ENCODE measurements at places on chromosomes 6 and 20.

GRCh38 chr6:148629181-148629580, 117.6 kb upstream of the UST start:
- DNase-seq: no peak

DNA sequence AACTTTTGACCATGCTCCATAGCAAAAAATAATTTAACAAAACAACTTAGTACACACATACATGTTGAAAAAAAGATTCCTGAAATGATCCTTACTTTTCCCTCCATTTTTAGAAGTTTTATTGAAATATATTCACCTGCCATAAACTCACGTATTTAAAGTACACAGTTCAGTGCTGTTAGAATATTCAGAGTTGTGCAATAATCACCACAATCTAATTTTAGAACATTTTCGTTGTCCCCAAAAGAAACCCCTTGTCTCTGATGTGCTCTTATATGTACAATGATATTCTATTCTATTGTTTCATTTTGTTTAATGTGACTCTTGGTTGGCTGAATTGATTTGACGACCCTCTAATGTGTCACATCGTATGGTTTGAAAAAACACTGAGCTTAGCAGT, 15.9 kb downstream of the ROS1 start:
- no peak for DNase-seq

GRCh38 chr6:127190552-127190951, 72.1 kb downstream of the RSPO3 start:
- DNase-seq: no peak

GRCh38 chr6:41938590-41939175, 2.9 kb downstream of the CCND3 start:
- DNase-seq: no peak

GRCh38 chr6:47016261-47016660, 25.9 kb downstream of the ADGRF1 start:
- no peak for DNase-seq

DNA sequence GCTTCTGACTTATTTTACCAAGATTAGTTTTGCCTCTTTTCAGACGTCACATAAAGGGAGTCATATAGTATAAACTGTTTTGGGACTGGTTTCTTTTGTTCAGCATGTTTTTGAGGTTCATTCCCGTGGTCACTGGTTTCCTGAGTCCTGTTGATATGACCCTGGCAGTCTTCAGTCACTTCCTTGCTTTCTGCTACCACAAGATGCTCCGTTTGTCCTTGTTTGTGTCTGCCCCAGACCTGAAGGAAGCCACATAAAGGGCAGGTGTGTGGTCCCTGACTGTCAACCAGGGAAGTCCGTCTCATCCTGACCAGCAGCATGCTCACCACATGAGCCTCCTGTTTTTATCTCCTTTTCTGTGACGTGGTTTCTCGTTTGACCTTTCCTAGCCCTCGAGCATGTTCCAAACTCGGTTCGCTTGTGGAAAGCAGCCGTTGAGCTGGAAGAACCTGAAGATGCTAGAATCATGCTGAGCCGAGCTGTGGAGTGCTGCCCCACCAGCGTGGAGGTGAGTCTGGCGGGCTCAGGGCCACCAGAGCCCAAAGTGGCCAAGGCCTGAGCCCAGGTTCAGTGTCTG, 26.1 kb upstream of the C20orf204 start:
- DNase-seq: no peak

DNA sequence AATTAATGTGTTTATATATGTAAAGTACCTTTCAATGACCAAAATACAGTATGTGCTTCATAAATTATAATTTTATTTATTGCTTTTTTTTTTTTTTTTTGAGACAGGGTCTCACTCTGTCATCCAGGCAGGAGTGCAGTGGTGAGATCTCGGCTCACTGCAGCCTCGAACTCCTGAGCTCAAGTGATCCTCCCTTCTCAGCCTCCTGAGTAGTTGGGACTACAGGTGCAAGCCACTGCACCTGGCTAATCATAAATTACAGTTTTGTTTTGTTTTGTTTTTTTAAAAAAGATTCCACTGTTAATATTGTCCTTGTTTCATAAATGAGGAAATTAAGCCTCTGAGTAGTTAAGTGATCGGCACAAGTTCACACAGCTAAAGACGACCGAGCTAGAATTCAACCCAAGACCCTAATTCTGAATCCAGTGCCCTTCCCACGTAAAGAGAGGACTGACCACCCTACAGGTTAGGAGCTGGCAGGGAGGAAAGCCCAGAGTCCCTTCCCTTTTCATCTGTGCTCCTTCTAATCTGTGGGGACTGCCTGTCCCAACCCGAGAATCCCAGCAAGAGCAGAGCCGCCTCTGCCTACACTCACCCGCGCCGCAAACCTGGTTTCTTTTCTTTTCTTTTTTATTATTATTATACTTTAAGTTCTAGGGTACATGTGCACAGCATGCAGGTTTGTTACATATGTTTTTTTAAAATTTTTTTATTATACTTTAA, 8.5 kb upstream of the GDF5 start:
- no peak for DNase-seq

- no peak for DNase-seq
Measured at GRCh38 chr20:35463455-35464300, 8.3 kb downstream of the CEP250 start.

DNA sequence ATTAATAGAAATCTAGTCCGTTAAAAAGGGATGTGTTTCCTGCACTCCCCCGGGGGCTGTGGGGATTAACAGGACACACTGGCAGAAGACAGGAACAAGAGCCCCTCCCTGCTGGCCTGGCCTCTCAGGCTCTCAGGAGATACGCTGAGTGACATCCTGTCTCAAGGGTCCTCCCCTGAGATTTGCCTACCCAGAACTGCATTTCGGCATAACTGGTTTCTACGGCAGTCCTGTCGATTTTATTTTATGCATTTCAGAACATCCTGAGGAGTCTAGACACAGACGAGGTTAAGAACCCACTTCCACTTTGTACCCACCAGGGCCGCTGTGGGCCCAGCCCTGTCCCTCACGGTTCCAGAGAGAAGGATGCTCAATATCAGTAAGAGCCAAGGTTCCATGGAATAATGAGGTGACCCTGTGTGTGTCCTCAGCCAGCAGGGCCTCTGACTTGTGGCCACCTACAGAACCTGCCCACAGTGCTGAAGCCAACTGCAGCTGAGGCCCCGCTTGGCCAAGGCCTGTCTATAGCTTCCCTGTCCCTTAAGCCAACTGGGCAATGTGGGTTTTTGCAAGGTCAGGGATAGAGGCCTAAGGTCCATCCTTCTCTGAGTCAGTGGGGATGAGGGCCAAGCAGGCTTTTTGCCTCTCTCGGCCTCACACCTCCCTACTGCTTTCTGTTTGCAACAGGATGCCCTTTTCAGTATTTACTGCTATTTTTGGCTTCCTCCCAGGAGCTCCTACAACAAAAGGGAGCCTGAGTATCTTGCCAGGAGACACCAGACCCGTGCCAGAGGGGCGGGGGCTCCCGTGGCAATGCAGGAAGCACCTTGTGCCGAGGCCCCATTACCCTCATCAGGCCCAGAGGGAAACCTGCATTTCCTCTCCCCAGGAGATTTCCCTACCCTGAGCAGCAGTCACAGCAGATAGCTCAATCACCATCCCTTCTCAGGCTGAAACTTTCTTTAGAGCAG, 14.7 kb downstream of the UQCC2 start:
- DNase-seq: no peak

- no peak for DNase-seq
Measured at GRCh38 chr20:25277941-25278521, 30.1 kb downstream of the PYGB start.

GRCh38 chr6:157449610-157450009, 68.6 kb downstream of the ZDHHC14 start:
- DNase-seq: no peak

DNA sequence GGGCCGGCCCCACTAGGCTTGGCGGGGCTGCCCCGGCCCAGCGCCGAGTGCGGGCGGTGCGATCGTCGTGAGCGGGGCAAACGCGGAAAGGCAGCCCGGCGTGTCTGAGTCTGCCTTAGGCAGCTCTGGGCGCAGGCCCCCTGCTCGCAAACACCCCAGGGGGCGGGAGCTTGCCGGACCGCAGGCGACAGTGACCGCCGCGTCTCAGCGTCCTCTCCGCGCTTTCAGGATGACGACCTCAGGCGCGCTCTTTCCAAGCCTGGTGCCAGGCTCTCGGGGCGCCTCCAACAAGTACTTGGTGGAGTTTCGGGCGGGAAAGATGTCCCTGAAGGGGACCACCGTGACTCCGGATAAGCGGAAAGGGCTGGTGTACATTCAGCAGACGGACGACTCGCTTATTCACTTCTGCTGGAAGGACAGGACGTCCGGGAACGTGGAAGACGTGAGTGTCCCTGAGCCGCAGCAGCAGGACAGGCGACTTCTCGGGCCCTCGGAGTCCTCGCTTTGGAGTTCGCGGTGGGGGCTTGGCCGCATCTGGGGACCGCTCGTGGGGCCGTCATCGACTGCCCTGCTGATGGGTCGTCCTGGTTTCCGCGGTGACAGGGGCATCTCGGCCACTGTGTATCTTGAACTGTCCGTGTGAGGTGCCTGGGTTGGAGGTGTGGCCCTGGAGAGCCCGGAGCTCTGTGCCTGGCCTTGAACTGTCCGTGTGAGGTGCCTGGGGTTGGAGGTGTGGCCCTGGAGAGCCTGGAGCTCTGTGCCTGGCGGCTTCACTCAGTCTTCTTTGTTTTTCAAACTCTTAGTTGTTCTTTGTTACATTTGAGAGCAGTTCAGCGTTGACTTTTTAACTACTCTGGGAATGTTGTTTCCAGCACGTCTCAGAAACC, 786 bp downstream of the ADRM1 start:
- no peak for DNase-seq

GRCh38 chr6:132669690-132670291, 10.8 kb upstream of the TAAR1 start:
- DNase-seq: no peak

- DNase-seq: no peak
Measured at GRCh38 chr6:107237992-107238660, 122.8 kb upstream of the BEND3 start.

DNA sequence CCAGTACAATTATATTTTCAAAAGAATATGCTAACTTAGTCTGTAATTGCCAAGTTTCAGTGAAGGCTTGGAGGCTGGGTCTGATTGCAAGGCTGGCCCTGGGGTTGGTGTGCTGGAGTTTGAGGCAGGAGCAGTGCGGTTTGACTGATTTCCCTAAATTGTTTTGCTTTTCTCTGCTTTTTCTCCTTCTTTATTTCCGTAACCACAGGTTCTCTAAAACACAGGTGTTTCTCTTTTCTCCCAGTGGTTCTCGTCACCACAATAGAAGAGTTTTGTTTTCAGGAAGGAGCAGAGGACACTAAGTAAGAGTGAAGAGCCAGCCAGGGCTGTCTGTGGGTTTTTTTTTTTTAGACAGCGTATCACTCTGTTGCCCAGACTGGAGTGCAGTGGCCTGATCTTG, 8.2 kb upstream of the SNX9 start:
- no peak for DNase-seq

DNA sequence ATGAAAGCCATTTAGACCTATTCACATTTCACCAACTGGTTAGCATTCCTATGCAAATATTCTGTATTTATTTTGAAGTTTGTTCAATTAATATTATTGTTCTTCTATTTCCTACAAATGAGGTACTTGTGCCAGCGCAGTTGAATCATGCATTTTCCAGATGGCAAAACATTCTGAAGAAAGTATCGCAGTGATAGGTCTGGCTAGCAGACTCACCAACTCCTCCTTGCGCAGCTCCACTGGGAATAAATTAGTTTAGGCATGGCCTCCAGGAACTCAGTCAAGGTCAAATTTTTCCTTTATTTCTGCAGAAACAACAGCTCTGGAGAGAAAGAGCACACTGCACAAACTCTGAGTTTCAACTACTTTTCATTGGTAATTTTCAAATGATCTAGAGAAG, 437.7 kb downstream of the COL12A1 start:
- DNase-seq: no peak

GRCh38 chr6:783966-784735, 91.2 kb upstream of the EXOC2 start:
- DNase-seq: no peak

DNA sequence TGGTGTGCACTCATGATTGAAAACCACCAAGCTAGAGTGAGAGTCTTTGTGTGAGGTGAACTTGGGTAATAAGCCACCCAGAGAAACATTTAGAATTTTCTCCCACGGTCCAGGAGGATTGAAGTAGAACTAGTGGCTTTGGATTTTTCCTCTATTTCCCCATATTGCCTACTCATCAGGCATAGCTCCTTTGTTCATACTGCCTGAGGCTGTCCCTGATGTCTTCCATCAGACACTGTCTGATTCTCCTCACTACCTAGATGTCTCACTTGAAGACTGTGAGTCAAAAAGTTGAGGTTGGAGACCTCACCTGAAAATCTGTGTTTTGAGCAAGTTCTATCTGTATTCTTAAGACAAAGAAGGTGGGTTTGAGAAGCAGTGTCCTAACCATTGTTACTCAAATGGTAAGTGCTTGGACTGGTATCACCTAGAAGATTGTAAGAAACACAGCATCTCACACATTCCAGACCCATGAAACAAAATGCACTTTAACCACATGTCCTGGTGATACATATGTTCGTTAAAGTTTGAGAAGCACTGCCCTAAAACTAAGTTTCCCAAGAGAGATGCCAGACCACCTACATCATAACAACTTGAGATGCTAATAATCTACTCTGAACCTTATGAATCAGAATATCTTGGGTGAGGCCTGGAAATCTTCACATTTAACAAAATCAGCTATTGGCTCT, 523.4 kb upstream of the BTBD3 start:
- no peak for DNase-seq

- DNase-seq: no peak
Measured at GRCh38 chr6:51654647-51655046, 432.8 kb downstream of the PKHD1 start.

- no peak for DNase-seq
Measured at GRCh38 chr6:40874495-40874894, 164.5 kb downstream of the UNC5CL start.

DNA sequence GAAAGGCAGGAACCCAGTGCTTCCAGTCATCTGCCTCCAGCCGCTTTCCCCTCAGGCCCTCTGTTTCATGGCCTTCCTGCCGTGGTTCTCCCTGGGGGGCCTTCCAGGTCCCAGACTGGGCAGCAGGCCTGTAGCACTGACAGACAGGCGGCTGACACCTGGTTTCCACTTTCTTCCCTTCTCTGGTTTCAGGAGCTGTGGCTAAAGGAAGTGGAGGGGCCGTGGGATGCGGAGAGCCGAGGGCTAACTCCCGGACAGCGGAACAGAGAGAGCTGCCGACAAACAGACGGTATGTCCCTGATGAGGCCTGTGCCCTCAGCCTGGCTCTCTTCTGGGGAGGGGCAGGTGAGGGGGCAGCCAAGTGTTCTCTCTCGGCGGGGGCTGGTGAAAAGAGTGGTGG, 12.5 kb downstream of the LRRC73 start:
- no peak for DNase-seq

DNA sequence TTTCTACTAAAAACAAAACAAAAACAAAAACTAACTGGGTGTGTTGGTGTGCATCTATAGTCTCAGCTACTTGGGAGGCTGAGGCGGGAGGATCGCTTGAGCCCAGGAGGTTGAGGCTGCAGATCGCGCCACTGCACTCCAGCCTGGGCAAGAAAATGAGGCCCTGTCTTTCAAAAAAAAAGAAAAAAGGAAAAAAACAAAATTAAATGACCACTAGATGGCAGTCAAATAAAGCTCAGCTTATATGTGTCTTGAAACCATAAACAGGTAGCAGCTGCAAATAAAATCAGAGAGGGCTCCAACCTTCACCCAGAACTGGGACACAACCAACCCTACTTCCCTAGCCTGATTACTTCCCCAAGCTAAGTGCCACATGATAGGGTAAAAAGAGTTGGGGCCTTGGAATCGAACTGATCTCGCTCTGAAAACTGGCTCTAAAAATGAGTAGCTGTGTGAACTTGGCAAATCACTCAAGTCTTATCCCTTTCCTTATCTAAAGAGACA, 67.1 kb upstream of the ADGRF4 start:
- DNase-seq: no peak

GRCh38 chr20:46215913-46216707, 92.2 kb downstream of the CDH22 start:
- no peak for DNase-seq

GRCh38 chr6:41957117-41957516, 15.5 kb upstream of the CCND3 start:
- no peak for DNase-seq
